ENCODE measurements at places on chromosomes 5 and 9.

- no peak for DNase-seq
These were observed 6.6 kb upstream of the CNOT6 start for GRCh38 chr5:180487556-180487955.

DNA sequence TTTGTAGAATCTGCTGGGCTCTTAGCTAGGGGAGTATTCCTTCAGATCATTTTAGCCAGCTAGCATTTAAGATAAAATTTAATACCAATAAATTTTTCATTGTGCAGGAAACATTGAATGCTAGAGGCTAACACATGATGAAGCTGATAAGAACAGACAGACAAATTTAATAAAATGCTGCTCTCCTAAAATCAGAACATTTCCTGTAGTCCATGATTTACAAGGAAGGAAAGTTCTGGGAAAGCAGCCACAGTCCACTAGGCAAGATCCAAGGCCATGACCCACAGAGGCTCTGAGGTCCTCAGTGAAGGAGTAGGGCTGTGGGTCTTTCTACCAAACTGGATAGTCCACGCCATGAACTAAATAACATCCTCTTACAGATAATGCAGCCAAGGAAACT is 253.0 kb downstream of the ICE1 start:
- DNase-seq: no peak

DNA sequence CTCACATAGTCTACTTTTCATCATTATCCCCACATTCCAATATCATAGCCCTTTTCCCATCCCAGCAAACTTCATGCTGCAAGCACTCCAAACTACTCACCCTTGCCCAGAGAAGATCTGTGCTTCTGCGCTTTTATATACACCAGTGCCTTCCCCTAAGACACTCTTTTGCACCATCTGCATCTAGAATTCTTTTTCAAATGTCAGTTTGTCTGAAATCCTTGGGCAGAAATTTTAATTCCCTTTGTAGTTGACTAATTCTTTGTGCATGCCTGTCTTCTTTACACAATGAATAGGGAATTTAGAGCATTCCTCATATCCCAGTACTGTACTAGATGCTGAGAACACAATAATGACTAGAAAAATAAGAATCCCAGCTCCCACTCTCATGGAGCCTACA is 298.9 kb downstream of the KCNN2 start:
- no peak for DNase-seq

- no peak for DNase-seq
These were observed 278.7 kb downstream of the DENND1A start for GRCh38 chr9:123651273-123651672.

- peak; percentile 77 for DNase-seq
These were observed 105.3 kb upstream of the NFIB start for GRCh38 chr9:14418941-14419937.

DNA sequence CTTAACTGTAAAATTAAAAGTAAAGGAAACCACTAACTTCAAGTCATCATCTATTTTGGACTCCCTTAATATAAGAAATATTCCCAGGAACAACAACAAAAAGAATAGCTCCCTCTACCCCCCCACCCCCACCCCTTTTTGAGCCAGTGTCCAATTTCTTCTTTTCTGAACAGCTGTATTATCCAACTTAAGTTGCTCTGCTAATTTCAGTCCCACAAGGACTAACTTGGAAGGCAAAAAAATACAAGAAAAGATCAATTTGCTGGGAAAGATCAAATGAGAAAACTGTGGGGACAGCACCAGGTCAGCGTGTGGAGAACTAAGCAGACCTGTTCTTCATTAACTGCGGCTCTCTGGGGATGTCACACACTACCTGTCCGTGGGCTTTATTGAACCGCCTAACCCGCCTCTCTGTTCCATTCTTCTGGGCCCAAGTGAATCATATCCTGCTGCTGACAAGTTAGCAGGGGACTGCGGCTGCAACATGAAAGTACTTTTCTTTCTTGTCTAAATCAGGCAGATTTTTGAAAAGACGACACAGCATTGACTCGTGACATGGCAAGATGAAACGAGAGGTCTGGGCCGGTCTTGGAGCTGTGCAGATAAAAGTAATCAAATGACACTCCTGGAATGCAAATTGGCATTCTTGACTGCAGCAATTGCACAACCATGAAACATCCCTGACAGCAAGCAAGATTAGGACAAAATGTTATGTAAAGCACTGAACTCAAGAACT is 2.7 kb downstream of the BNC2 start:
- DNase-seq: no peak

GRCh38 chr9:124486778-124487259 is 20.4 kb downstream of the NR5A1 start:
- DNase-seq: no peak

- no peak for DNase-seq
These were observed 7.0 kb upstream of the IL12B start for GRCh38 chr5:159337016-159337955.

DNA sequence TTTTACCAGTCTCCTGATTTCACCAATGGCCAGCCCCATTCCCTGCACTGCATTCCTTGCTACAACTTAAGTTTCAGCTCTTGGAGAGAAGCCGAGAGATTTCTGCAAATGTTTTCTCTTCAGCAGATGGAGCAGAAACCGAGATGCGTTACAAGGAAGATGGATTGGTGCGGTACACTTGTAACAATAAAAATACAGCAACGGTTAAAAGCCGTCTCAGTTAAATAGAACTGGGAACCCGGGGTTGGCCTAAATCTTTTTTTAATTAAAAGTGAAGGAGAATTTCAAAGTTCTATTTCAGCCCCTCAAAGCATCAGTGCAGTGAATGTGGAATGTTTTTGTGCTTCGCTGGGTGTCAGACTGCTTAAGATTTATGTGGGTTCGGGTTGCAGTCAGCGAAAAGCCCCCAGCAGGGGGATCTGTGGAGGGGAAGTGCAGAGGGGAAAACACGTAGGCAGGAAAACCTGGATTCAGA is 19.8 kb downstream of the BRINP1 start:
- DNase-seq: no peak

DNA sequence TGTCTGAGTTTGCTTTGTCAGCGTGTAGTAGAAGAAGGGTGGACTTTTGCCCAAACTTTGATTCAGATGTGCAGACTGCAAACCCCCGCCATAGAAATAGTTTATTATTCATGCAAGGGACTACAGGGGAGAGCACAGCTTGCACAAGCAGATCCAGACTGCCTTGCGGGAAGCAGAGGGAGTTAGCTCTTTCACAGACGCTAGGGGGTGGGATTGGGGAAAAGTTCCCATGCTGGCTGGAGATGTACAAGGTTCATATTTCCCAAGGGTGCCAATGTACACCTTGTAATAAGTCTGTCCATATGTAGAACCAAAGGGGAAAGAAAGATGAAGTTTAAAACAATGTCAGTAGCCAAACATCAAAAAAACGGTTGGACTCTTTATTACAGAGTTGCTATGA is 749.7 kb upstream of the COX7C start:
- no peak for DNase-seq

DNA sequence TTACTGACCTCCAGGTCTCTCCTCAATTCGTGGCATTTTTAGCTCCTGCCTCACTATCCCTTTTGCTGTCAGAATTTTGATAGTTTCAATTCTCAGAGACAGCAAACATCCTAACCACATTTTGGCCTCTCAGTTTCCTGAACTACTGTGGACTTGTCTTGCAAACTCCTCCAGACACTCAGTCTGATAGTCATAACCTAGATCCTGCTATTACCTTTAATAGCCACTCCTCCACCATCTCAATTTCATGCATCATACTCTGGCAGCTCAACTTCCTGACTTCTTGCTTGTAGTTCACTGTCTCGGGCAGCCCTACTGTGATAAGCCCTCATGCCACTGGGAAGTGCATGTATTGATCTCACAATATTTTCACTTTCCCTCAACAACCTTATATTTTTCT is 481.8 kb upstream of the CDH18 start:
- no peak for DNase-seq

GRCh38 chr5:33153831-33154230 is 286.9 kb upstream of the TARS1 start:
- DNase-seq: no peak

DNA sequence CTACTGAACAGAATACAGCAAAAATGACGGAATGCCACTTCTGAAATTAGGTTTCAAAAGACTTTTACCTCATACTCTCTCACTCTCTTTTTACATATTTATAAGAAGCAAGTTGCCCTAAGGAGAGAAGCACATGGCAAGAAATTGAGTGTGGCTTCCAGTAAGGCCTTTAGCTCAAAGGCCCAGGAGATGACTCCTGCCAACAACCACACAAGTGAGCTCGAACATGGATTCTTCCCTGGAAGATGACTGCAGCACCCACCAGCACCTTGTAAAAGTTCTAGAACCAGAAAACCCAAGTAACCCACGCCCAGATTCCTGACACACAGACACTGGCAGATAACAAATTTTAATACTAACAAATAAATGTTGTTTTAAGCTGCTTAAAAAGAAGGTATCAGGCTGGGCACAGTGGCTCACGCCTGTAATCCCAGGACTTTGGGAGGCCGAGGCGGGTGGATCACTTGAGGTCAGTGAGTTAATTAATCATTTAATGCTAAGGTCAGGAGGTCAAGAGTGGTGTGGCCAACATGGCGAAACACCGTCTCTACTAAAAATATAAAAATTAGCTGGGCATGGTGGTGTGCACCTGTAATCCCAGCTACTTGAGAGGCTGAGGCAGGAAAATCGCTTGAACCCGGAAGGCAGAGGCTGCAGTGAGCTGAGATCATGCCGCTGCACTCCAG is 17.0 kb downstream of the PTBP3 start:
- no peak for DNase-seq

GRCh38 chr9:132798817-132799790 is 79.0 kb downstream of the AK8 start:
- no peak for DNase-seq

GRCh38 chr5:140423609-140424008 is 22.0 kb downstream of the ANKHD1 start:
- DNase-seq: no peak

- DNase-seq: no peak
These were observed 84.6 kb downstream of the ANKRD55 start for GRCh38 chr5:56148453-56148971.

DNA sequence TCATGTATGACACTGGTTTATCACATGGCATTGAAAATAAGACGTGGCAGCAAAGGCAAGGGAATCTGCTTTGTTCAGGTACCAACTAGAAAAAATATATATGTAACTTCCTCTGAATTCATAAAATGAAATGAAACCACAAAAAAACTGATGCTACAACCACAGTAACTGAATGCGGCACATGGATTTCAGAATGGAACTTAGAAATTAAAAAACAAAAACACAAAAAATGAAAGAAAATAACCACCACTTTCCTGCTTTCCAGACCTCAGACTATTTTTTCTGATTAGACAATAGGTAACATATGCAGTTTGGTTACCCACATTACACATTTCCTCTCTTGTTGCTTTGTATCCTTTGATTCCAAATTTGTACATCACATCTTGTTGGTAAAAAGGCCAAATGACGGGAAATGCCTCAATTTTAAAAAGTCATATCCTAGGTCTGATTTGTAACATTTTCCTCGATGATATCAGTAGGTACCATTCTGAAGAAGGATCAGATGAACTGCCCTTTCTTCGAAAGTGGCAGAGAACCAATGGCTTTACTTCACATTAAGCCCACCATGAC is 18.1 kb upstream of the PDCL start:
- DNase-seq: no peak

GRCh38 chr5:128799945-128800344 is 165.3 kb upstream of the SLC27A6 start:
- no peak for DNase-seq

DNA sequence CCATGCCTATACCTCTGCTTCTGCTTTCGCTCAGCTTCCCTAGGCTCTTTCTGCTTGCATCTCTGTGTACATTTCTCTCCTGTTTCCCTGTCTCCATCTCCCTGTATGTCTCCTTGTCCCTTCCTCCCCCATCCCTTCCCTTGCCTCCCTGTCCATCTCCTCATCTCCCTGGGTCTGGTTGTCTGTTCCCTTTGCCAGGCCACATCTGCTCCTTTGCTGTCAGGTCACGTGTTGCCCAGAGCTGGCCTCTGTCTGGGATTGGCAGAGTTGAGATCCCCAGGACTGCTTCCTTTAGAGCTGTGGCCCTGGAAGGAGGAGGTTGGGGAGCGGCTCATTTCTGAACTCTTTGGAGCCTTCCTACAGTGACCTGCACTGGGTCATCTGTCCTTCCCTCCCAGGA is 31.8 kb upstream of the PTGS1 start:
- DNase-seq: no peak

DNA sequence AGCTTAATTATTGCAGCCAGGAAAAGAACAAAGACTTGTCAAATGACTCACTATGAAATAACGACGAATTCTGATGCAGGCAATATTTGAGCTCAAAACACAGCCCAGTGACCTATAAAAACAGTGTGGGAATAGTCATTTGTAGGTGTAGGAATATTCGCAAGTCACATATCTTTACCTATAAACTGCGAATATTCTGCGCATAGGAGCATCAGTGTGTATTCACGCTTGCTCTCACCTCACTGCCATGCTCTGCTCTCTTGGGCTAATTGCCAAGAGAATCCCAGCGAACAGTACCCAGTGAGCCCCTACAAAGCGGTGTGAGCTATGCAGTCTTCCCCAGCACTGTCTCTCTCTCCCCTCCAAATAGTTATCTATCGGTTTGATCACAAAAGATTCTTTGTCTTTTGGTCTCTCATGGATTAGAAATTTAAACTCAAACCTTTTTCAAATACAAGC is 74.2 kb downstream of the ST8SIA4 start:
- no peak for DNase-seq

DNA sequence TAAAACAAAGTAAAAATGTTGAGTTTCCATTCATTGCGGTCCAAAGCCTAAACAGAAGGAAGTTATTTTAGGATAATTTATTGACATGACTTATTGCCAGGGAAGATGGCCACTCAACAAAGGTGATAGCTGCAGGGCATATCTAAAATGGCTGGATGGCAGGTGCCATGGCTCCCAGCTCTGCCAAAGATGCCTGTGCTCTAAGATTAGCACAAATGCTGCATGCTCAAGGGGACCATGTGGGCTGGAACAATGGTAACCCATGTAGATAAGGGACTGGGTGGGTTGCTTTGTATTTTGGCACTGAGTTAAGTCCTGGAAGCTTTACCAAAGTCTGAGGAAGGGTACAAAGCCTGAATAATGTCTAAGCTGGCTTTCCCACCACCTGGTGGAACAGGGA is 95.5 kb upstream of the IFNK start:
- DNase-seq: no peak

GRCh38 chr9:121105531-121105930 is 30.8 kb downstream of the CNTRL start:
- DNase-seq: no peak

DNA sequence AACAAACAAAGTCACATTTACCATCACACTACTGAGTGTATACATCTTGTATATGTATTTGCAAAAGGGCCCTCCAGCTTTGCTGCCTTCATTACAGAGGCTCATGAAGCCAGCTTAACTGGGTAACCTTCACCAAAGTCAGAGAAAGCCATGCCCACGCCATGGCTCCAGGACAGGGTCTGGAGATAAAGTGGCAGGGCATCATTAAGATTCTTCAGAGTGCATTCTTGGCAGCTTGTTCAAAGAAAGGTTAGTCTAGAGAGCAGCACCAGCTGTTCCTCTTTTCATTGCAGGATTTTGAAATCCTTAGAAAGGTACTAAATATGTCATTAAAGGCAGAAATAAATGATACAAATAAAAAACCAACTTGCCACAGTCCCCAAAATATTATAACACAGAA is 333.2 kb downstream of the NDUFS4 start:
- no peak for DNase-seq

GRCh38 chr5:159850160-159850559 is 66.1 kb upstream of the ADRA1B start:
- DNase-seq: peak; percentile 48

- DNase-seq: no peak
These were observed 685 bp upstream of the ADGRD2 start for GRCh38 chr9:124449381-124450151.

Data from femur (tissue), 1 donor.